AML-193 (cell line): ENCODE measurements at places on chromosomes 5 and 9.

GRCh38 chr9:120327322-120327721 lies 252.6 kb downstream of the CDK5RAP2 start:
- DNase-seq: no peak

- DNase-seq: no peak
Measured at GRCh38 chr5:94240134-94240533, 378.3 kb downstream of the KIAA0825 start.

GRCh38 chr5:83434946-83435345 lies 36.6 kb upstream of the VCAN start:
- no peak for DNase-seq

DNA sequence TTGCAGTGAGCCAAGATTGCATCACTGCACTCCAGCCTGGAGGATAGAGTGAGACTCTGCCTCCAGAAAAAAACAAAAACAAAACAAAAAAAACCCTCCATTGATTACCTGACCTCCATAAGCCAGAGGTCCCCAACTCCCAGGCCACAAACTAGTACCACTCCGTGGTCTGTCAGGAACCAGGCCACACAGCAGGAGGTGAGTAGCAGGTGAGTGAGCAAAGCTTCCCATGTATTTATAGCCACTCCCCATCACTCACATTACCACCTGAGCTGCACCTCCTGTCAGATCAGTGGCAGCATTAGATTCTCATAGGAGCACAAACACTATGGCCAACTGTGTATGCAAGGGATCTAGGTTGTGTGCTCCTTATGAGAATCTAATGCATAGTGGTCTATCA lies 13.7 kb upstream of the BTF3 start:
- DNase-seq: no peak

- DNase-seq: no peak
Measured at GRCh38 chr9:114687034-114687433, 5.0 kb upstream of the TEX48 start.

DNA sequence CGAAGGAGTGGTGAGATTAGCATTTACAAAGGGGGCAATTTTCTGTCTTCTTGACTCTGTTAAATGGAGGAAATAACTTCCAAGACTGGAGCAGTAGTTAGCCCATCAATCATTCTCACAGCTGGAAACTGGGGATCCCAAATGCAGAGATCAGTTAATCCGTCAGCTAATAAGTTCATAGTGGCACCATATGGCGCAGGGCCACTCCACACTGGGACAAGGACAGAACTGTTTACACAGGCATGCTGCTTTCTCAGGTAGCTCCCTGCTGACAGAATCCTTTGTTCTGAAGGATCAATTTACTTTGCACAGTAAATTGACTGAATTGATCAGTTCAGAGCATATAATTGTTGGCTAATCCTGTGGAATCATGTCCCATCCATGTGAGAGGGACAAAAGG lies 395.7 kb downstream of the TMEM161B start:
- DNase-seq: no peak
